ENCODE measurements at places on chromosomes 11 and 22.
A peak's percentile ranks its signal among the peaks of the same experiment; 100 is the strongest.

- no peak for DNase-seq
These were observed 28.2 kb downstream of the SEZ6L start for GRCh38 chr22:26197425-26197824.

- DNase-seq, result no peak
These were observed 63.0 kb upstream of the THY1 start for GRCh38 chr11:119486016-119486415.

DNA sequence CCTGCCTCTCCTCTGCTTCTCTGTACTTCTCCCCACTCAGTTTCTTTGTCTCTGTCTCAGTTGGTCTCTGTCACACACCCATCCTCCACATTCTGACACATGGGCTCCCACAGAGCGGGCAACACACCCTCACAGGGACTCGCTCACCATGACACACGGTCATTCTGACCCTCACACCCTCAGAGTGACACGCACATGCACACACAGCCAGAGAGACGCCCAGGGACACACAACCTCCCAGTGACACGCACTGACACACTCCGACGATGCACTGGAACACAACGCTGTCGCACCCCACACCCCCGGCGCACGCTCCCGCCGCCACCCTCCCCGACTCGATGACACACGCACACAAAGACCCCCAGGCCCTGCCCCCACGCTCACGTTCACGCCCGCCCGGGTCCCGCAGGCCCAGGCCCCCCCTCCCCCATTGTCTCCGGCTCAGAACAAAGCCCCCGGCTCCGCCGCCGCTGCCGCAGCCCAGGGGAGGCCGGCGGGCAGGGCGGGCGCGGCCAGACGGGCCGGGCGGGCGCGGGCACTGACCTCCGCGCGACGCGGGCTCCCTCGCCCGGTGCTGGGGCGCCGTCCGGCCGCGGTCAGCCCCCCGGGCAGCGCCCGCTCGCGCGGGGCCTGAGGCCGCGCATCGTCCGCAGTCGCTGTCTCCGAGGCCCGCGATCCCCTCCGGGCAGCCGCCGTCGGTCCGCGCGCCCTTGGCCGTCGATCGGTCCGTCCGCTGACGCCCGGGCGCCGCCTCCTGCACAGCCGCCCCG, 404 bp downstream of the DCHS1 start:
- no peak for DNase-seq

DNA sequence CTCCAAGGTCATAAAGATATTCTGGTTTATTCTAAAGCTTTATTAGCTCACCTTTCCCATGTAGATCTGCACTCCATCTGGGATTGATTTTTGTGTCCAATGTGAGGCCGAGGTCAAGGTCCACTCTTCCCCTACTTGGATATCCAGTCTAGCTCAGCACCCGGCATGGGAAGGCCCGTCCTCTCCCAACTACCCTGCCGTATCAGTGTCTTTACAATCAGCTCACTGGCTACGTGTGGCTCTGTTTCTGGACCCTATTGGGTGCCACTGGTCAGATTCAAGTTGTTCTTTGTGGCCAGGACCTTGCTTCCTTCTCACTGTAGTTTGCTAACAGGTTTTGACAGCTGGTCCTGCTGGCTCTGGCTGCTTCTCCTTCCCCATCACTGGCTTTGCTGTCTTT, 30.9 kb downstream of the KCNQ1OT1 start:
- DNase-seq, result no peak

DNA sequence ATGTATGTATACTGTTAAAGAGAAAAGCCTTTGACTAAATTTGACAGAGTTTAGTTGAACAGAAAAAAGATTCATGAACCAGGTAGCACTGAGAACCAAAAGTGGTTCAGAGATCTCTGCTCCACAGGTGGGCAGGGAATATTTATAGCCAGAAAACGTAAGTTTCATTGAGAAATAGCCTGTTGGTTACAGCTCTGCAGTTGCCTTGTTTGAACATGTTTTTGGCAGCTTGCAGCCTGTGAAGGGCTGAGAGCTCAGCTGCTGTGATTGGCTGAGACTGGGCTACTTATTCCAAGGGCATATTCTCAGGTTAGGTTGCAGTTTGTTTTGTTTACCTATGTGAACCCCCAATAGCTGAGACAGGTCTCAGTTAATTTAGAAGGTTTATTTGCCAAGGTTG, 13.5 kb upstream of the ZNF74 start:
- no peak for DNase-seq

DNA sequence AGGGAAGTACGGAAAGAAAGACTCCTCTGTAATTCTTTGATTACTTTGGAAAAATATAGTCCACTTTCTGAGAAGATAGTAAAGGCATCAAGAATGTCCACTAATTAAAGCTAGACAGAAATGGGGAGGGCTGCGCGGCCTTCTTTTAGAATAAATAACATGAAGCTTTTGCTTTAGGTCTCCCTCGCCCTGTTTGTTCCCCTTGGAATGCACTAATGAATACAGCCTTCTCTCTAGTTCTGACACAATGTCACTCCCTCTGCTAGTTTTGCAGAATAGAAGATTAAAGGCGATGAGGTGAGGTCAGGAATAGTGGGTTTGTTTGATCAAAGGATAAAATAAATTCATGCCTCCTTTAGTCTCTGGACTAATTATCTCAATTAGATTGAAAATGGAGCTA, 543.9 kb downstream of the OPCML start:
- DNase-seq, result no peak

DNA sequence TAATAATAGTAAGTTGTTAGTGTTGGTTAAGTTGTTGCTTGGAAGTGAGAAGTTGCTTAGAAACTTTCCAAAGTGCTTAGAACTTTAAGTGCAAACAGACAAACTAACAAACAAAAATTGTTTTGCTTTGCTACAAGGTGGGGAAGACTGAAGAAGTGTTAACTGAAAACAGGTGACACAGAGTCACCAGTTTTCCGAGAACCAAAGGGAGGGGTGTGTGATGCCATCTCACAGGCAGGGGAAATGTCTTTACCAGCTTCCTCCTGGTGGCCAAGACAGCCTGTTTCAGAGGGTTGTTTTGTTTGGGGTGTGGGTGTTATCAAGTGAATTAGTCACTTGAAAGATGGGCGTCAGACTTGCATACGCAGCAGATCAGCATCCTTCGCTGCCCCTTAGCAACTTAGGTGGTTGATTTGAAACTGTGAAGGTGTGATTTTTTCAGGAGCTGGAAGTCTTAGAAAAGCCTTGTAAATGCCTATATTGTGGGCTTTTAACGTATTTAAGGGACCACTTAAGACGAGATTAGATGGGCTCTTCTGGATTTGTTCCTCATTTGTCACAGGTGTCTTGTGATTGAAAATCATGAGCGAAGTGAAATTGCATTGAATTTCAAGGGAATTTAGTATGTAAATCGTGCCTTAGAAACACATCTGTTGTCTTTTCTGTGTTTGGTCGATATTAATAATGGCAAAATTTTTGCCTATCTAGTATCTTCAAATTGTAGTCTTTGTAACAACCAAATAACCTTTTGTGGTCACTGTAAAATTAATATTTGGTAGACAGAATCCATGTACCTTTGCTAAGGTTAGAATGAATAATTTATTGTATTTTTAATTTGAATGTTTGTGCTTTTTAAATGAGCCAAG, 2.7 kb downstream of the NEAT1 start:
- DNase-seq, result peak; percentile 83

GRCh38 chr22:48208894-48209293, 1446.4 kb downstream of the TBC1D22A start:
- no peak for DNase-seq

GRCh38 chr11:403021-403760, 9.2 kb downstream of the PKP3 start:
- no peak for DNase-seq

DNA sequence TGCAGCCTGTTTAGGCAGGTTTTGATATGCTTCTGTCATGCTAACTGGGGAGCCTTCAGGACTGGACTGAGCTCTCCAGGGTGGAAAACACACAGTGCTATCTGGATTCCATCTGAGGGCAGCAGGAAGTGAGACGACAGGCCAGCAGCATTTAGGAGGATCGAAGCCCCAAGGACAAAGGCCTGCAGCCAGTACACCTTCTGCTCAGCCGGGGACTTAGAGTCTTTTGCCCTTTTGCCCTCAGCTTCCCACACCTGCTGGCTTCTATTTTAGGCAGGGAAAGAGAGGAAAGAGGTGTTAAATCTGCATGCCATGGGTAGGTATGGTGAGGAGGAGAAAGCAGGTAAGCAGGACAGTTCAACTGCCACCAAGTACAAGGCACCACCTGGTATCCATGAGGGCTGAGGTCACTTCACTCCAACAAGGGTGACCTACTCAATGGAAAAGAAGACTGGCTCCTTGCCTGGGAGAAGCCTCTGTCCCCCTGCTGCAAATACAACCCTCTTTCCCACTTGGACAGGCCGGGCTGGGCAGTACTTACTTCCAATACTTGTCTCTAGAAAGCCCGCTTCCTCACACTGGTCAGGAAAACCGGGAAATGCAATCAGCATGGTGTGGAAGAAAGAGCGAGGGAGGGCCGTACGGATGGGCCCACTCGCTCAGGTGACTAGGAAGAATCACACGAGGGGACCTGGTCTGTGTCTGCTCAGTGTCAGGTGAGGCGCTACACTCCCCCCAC, 12.3 kb downstream of the LARGE2 start:
- DNase-seq, result no peak

GRCh38 chr11:79419120-79419519, 21.7 kb downstream of the TENM4 start:
- peak; percentile 66 for DNase-seq

DNA sequence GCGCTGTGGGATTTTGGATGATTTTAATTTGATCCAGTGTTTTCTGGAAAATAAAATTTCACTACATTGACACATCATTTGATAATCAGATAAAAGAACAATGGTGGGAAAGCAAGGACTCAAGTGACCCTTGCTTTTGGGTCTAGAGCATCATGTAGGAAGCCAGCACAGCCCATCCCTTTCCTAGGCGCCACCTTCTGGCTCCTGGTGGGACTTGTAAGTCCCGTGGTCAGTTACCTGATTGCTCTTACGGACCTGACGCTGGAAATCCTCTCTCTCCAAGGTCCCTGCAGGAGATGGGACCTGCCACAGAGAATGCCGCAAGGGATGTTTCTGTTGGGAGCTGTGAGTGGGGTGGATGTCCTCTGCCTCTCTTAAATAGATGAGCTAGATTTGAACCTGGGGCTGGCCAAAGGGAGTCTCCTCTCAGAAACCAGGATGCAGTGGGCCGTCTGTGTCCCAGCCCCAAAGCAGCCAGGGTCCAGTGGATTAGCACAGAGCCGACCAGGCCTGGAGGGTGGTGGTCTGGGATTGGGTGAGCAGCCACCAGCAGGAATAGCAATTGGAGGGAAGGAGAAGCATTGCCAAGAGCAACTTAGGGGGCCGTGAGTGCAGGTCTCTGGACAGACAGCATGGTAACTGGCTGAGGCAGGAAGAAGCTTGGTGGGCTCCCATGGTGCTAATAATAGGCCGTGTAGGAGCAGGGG, 21.7 kb downstream of the TIMP3 start:
- no peak for DNase-seq

- DNase-seq, result no peak
These were observed 76.5 kb downstream of the LRRC4C start for GRCh38 chr11:41382927-41383326.

GRCh38 chr11:123284454-123284853, 89.4 kb upstream of the CLMP start:
- no peak for DNase-seq

- no peak for DNase-seq
These were observed 181.0 kb downstream of the MN1 start for GRCh38 chr22:27620367-27621154.

GRCh38 chr11:106061954-106062949, 14.9 kb downstream of the KBTBD3 start:
- DNase-seq, result no peak

GRCh38 chr11:44057340-44057739, 8.7 kb upstream of the ACCS start:
- DNase-seq, result no peak

- no peak for DNase-seq
These were observed 33.4 kb upstream of the PISD start for GRCh38 chr22:31695423-31695822.

DNA sequence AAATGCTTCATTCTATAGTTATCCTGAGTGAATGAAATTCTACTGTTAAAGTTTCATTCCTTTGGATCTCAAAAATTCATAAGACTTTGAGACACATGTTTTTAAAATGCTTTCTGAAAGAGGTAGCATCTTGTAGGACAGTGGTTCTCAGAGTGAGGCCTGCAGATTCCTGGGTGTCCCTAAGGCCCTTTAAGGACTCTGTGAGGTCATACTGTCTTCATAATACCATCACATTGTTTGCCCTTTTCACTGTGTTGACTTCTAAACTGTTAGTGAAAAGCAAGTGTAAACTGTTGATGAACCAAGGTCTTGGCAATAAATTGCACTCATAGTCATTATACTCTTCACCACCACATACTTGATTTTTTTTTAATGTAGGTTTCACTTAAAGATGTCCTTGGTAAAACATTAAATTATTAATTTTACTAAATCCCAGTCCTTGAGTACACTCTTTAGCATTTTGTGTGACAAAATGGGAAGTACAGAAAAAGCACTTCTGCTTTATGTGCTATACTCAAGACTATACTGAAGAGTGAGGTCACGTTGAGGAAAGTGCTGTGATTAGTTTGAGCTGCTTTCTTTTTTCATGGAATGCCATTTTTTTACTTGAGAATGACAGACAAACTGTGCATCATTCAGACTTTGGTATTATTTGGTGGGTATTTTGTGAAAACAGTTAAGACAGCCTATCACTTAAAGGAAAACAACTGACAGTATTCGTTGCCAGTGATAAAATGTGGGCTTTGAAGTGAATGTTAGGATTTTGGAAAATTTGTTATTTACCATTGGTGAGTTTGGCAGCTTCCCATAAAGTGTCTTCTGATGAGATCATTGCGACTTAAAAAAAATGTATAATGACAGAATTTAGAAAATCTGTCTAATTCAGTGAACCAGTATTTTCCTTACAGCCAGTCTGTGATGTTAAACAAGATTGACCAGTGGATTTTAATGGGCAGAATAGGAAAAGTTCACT, 61.1 kb downstream of the SPECC1L start:
- no peak for DNase-seq

GRCh38 chr22:19818324-19819207, 36.1 kb downstream of the GNB1L start:
- DNase-seq, result no peak

DNA sequence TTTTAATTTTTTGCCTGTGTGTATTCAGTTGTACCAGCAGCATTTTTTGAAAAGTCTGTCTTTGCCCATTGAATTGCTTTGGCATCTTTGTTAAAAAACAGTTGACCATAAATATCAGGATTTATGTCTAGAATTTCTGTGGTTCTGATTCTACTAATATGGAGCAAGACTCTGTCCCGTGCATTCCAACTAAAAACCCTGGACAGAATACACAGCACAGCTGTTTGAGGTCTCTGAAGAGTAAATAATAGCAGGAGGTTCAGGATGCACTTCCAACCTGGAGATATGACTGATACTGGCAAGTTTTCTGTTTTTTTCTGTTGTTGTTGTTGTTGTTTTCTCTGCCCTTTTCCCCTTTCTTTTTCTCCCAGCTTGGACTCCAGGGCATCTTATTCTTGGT, 141.9 kb downstream of the TMEM135 start:
- no peak for DNase-seq

GRCh38 chr11:133559833-133560471, 27.7 kb upstream of the OPCML start:
- DNase-seq, result no peak

- peak; percentile 98 for DNase-seq
These were observed 8.2 kb upstream of the TBC1D22A start for GRCh38 chr22:46754110-46754799.

GRCh38 chr11:101336858-101337257, 207.2 kb upstream of the PGR start:
- DNase-seq, result no peak

Data from fibroblast of lung (primary cell).